Liver (tissue), 10 donors: ENCODE measurements at places on chromosomes 16 and 17. TPM values are rescaled to one million over a fixed set of nuclear protein-coding genes. Genes with fewer than 3 reads are reported as not detected.

Gene HOXB2
- total RNA-seq, result 2.3 TPM

Gene CACNA1H
- total RNA-seq, result 8.5 TPM

Gene GPR139
- total RNA-seq, result not detected

Gene TEX19
- total RNA-seq, result 0.14 TPM

Gene ACAP1
- 7.4 TPM for total RNA-seq

Gene MED13
- total RNA-seq, result 64.0 TPM

Gene ANKRD40CL
- total RNA-seq, result not detected

Gene SOST
- not detected for total RNA-seq

Gene VAT1L
- 0.98 TPM for total RNA-seq

Gene CCDC92B
- total RNA-seq, result not detected

Gene TEKT1
- not detected for total RNA-seq

Gene PABPN1L
- total RNA-seq, result 0.09 TPM

Gene SSTR5
- total RNA-seq, result not detected

Gene PLLP
- 2.7 TPM for total RNA-seq

Gene KRT17
- total RNA-seq, result not detected

Gene KRT32
- total RNA-seq, result not detected

Gene CDH5
- total RNA-seq, result 21.9 TPM

Gene ABCA8
- total RNA-seq, result 72.2 TPM

Gene SPATA22
- total RNA-seq, result 0.42 TPM

Gene ASB16
- total RNA-seq, result 0.37 TPM

Gene SRSF2
- 171 TPM for total RNA-seq

Gene KRTAP2-3
- not detected for total RNA-seq

Gene CCL8
- total RNA-seq, result not detected

Gene ASIC2
- not detected for total RNA-seq

Gene FAM83G
- total RNA-seq, result 25.0 TPM

Gene KIFC3
- total RNA-seq, result 103 TPM

Gene STH
- total RNA-seq, result not detected

Gene CAMTA2
- 9.6 TPM for total RNA-seq

Gene JPT1
- 20.5 TPM for total RNA-seq

Gene NPIPB9
- 7.0 TPM for total RNA-seq

Gene KRTAP1-5
- total RNA-seq, result not detected

Gene MSI2
- total RNA-seq, result 11.2 TPM

Gene NPTX1
- under 0.01 TPM for total RNA-seq

Gene MYH1
- total RNA-seq, result not detected

Gene NT5M
- 7.9 TPM for total RNA-seq

Gene C17orf67
- total RNA-seq, result 0.75 TPM

Gene ANKFN1
- not detected for total RNA-seq

Gene NHLRC4
- 7.0 TPM for total RNA-seq

Gene TMEM106A
- total RNA-seq, result 2.9 TPM

Gene CLEC18B
- total RNA-seq, result 1.3 TPM

Gene KRT33A
- total RNA-seq, result not detected

Gene ARHGAP44
- 0.14 TPM for total RNA-seq

Gene CCL1
- not detected for total RNA-seq

Gene SLC52A1
- 0.28 TPM for total RNA-seq

Gene TUBB3
- total RNA-seq, result 0.25 TPM

Gene DOC2B
- total RNA-seq, result 1.0 TPM

Gene KCNG4
- total RNA-seq, result not detected

Gene B3GNT9
- total RNA-seq, result 1.2 TPM

Gene OSBPL7
- 1.9 TPM for total RNA-seq

Gene NTN3
- 2.3 TPM for total RNA-seq

Gene GLP2R
- 0.67 TPM for total RNA-seq

Gene WFIKKN1
- total RNA-seq, result 0.67 TPM

Gene HOXB1
- total RNA-seq, result not detected

Gene PRSS36
- total RNA-seq, result 0.09 TPM

Gene GAS2L2
- total RNA-seq, result not detected

Gene EMP2
- total RNA-seq, result 66.9 TPM
